ENCODE measurements at places on chromosomes 7 and 10. TPM values are rescaled to one million over a fixed set of nuclear protein-coding genes. Genes with fewer than 3 reads are reported as not detected.

CCL24 gene
- total RNA-seq = not detected

CPA4 gene
- total RNA-seq = not detected

EN2 gene
- total RNA-seq = not detected

GRCh38 chr10:102654969-102655368 lies 10.7 kb downstream of the TRIM8 start:
- DNase-seq = no peak
- no peaks in the 10 kb centered on the region for H3K27me3 ChIP-seq
- H3K4me3 ChIP-seq = no peak overlapping the region
- H3K27ac ChIP-seq = no peak overlapping the region
- peaks cover 57% of the 10 kb centered on the region for H3K4me1 ChIP-seq
- peaks cover 42% of the 10 kb centered on the region for H3K36me3 ChIP-seq

- no peak overlapping the region for H3K4me3 ChIP-seq
- H3K27ac ChIP-seq = no peak overlapping the region
- H3K27me3 ChIP-seq = peaks cover 38% of the 10 kb centered on the region
- H3K36me3 ChIP-seq = no peaks in the 10 kb centered on the region
- H3K4me1 ChIP-seq = no peaks in the 10 kb centered on the region
Measured at GRCh38 chr10:100685331-100685730, 60.1 kb upstream of the PAX2 start.

Measured in CD4-positive, alpha-beta memory T cell (primary cell).